NCI-H1694 treated with DMSO at 0.1 percent for 48 hours (cell line): ENCODE measurements at places on chromosomes 11 and 22.

- DNase-seq = no peak
Observed at GRCh38 chr11:118047749-118048148, 29.1 kb upstream of the TMPRSS4 start.

DNA sequence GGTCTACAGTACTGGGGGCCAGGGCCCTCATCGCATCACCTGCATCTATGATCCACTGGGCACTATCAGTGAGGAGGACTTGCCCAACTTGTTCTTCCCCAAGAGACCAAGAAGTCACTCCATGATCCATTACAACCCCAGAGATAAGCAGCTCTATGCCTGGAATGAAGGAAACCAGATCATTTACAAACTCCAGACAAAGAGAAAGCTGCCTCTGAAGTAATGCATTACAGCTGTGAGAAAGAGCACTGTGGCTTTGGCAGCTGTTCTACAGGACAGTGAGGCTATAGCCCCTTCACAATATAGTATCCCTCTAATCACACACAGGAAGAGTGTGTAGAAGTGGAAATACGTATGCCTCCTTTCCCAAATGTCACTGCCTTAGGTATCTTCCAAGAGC lies 3.8 kb upstream of the PPFIBP2 start:
- no peak for DNase-seq

DNA sequence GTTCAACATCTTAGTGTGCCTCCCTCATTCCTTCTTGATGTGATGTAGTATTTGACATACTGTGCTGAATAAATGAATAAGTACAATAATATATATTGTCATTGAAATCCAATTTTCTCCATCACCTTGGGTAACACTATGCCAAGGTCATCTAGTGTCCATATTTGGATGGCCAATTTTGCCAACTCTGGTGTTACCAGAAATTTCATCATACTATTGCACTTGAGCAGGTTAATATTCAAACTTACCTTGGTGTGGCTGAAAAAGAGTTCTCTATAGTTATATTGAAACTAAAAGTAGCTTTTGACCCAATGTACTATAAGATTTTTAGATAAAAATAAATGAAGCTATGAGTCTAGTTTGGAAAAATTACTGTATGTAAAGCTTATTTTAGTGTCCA lies 98.2 kb upstream of the SLC6A5 start:
- DNase-seq = no peak

DNA sequence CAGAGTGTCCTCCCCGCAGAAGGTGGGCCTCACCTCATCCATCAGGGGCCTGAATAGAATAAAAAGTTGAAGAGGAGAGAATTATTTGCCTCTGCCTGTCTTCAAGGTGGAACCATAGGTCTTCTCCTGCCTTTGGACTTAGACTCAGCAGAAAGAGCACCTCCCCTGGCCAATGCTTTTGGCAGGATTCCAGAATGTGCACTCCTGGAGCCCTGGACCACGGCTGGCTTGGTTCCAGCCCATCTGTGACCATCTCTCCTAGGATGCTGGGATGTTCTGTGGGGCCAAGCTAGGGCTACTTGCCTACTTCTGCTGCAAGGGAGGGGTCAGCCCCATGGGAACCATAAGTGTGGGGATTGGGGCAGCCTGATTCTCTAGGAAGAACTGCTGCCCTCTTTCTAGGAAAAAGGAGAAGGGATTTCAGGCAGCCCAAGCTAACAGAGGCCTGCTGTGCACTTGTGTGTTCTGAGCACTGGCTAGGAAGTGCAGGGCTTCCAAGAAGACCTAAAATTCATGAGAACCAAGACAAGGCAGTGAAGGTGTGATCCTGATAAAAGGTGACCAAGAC lies 32.2 kb upstream of the SHANK2 start:
- no peak for DNase-seq

DNA sequence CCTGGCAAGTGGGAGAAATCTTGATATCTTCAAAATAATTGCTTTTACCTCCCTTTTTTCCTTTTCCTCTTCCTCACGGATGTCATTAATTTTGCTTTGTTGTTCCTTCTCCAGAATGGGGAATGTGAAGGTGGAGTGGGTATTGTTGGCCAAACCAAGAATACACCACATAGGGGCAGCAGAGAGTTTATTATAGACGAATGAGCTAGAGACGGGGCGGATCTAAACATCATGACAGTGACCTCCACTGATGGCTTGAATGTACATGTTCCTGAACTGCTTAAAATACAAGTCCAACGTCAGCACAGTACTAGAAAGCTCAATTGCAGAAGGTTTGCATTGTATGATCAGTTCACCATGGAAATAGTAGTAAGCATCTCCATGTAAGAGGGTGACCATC lies 122.3 kb upstream of the SNX19 start:
- DNase-seq = no peak

GRCh38 chr11:132803436-132803835 lies 728.9 kb downstream of the OPCML start:
- DNase-seq = no peak

DNA sequence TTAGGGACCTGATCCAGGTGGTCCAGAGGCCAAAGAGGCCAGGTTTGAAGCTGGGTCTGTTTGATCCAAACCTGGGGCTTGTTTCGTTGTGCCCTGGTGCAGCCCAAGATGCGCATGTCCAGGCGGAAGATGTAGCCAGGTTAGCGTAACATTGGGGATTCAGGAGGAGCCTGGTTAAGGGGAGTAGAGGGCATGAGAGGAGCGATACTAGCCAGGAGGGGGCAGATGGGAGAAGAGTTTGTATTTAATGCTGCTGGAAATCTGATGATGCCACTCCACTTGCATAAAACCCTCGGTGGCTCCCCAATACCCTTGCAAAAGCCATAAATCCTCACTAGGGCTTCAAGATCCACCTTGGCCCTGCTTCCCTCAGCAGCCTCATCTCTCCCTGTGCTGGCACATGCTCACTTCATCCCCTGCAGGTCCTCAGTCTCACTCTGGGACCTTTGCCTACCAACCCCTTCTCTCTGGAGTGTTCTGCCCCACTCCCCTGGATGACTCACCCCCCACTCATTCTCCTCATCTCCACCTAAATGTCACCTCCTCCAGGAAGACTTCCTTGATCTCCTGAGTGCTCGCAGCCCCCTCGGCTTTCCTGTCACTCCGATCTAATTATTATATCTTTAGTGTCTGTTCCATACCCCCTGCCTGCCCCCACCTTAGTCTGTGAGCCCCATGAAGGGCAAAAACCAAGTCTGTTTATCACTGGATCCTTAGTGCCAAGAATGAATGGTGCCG lies 95.9 kb downstream of the MIAT start:
- DNase-seq = no peak

DNA sequence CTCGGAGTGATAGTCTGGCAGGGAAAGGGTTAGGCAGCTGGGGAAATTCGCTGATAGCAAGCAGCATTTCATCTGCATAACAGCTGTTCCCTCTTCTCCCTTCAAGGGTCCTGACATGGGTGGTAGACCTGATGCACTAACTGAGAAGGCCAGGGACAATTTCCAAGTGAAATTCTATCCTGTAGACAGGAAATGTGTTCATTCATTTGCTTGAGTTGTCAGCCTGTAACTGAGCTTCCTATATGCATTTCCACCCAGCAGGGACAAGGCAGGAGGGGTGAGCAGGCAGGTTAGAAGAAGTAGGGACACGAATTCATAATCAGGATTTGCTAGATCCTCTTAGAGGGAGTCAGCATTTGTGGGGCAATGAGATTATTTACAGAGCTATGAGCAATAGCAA lies 154.3 kb upstream of the NCAM1 start:
- DNase-seq = peak; percentile 31

- DNase-seq = no peak
Observed at GRCh38 chr11:93407777-93408401, 77.3 kb downstream of the DEUP1 start.

DNA sequence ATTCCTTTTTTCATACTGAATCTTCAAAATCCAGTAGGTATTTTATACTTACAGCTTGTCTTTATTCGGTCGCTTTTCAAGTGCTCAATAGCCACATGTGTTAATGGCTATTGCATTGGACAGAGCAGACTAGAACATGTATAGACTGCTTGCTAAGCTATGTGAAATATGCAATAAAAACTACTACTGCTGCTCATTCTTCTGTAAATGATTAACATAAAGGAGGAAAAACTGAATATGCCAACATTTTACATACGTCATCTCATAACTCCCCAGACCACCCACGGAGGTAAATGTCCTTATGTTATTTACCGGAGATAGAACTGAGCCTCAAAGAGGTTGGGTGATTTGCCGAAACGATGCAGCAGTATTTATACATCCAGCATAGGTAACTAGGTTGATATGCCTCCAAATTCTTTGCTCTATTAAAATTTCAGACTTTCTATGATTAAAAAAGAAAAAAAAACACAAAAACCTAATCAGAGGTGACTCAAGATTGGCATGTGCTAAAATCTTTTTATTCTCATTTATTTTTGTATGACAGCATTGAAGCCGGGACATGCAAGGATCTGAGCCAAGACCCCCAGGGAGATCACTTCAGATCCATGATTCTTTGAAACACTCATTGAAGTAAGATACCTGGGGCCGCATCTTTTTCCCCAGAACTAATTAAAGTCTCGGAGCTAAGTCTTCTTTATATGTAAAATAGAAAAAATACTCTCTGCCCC lies 78.5 kb upstream of the OR5AK2 start:
- no peak for DNase-seq

DNA sequence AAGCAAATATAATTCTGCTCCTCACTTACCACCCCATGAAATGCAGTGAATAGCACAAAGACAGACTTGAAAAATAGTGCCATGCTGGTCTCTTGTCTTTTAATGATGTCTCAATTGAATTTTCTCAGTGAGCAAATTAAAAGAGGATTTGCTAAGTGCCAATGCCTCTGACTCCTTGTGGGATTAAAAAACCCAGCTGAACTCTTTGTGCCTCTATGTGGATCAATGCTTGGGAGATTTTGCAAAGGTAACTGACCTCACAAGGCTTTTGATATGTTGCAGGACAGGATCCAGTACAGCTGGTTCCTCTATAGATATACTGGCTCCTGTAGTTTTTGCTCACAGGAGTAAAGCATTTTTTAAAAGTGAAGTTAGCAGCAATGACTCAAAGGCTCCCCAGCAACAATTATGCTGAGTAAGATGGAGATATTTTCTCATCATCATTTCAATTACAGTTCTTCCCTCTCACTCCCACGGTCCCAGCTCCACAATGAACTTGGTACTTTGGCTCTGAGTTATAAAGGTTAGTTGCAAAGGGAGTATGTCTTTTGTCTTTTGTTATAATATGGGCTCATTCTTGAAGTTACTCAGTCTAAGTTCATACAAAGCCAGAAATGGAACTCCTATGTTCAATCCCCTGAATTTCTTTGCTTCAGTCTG lies 471.5 kb downstream of the LRRC4C start:
- DNase-seq = no peak

GRCh38 chr11:132439711-132440255 lies 1069.4 kb downstream of the NTM start:
- DNase-seq = no peak

GRCh38 chr11:94112206-94112953 lies 16.3 kb upstream of the PANX1 start:
- DNase-seq = no peak
